ENCODE measurements at places on chromosomes 12 and 14. TPM values are rescaled to one million over a fixed set of nuclear protein-coding genes. Genes with fewer than 3 reads are reported as not detected.

Gene CFAP251
- 0.52 TPM for total RNA-seq

DNA sequence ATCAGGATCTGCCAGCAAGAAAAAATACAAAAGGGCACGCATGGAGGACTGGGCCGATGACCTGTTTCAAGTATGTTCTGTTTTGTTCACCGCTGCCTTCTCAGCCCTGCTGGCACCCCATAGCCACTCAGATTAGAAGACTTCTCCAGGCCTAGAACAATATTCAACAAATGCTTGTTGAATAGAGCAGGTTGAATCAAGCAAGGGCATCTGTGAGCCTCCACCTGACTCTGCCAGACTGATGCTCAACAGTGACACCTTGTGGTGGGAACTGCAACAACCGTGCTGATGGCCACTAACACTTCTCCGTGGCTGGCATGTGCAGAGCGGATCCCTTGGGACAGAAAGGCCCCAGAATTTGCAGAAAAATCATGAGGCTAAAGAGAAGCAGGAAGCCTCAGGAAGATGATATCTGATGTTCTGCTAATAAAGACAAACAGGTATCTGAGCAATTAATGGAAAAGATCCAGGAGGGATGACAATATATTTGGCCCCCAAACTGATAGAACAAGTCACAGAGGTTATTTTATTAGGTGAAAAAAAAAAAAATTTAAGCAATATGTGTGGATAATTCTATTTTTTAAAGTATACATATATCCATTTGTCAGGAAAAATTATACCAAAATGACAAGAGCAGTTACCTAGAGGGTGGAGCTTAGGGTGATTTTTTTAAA lies 114.3 kb downstream of the KSR2 start:
- no peak overlapping the region for H3K4me3 ChIP-seq
- H3K36me3 ChIP-seq: no peaks in the 10 kb centered on the region
- H3K27me3 ChIP-seq: peaks cover 12% of the 10 kb centered on the region
- DNase-seq: no peak
- no peak overlapping the region for H3K27ac ChIP-seq

DNA sequence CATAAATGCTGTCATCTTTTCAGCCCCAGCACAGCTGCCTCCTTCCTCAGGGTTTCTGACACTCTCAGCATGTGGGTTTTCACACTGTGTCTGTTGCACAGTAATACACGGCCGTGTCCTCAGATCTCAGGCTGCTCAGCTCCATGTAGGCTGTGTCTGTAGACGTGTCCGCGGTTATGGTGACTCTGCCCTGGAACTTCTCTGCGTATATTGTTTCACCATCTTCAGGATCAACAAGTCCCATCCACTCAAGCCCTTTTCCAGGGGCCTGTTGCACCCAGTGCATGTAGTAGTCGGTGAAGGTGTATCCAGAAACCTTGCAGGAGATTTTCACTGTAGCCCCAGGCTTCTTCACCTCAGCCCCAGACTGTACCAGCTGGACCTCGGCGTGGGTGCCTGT lies 1210.6 kb downstream of the TMEM121 start:
- peak overlapping the region; percentile 65 for H3K27ac ChIP-seq
- H3K27me3 ChIP-seq: no peaks in the 10 kb centered on the region
- no peaks in the 10 kb centered on the region for H3K36me3 ChIP-seq
- no peak for DNase-seq

DNA sequence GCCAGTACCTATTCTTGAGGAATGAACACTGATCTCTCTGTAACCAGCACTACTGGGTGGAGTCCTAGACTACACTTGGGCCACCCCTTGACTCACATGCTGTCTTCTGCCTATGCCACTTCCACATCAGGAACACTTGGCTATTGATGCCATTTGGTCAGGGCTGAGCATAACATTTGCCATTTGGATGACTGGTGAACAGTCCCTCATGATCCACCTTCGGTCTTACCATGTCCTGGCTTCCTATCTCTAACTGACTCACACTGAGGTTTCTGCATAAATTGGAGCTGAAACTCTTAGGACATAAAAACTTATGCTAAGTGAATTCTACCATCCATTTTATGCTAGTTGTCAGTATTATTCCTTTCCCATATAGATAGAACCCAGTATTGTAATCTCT lies 91.7 kb upstream of the PELI2 start:
- H3K27ac ChIP-seq: no peak overlapping the region
- H3K36me3 ChIP-seq: no peaks in the 10 kb centered on the region
- no peaks in the 10 kb centered on the region for H3K27me3 ChIP-seq
- no peak overlapping the region for H3K4me3 ChIP-seq
- no peak for DNase-seq

- H3K4me1 ChIP-seq: no peaks in the 10 kb centered on the region
- DNase-seq: no peak
- no peak overlapping the region for H3K27ac ChIP-seq
- no peaks in the 10 kb centered on the region for H3K36me3 ChIP-seq
- no peaks in the 10 kb centered on the region for H3K27me3 ChIP-seq
These were observed 27.5 kb upstream of the PTGR2 start for GRCh38 chr14:73824127-73824526.

Gene NYNRIN
- 4.2 TPM for total RNA-seq

DNA sequence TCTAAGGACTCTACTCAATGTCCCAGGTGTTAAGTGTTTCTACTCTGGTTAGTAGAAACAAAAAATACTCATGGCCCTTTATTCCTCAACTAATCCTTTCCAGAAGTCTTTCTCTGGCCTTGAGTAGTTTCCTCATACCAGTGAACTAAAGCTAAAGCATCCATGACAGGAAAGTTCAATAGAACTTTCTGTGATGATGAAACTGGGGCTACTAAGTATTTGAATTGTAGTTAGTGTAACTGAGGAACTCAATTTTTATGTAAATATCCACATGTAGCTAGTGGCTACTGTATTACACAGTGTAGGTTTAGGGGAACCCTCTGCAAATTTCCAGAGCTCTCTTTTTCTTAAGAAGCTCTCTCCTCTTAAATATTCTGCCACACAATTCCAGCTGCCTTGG lies 63.7 kb downstream of the R3HDM2 start:
- no peaks in the 10 kb centered on the region for H3K27me3 ChIP-seq
- no peak overlapping the region for H3K27ac ChIP-seq
- H3K4me3 ChIP-seq: no peak overlapping the region
- no peak for DNase-seq

GRCh38 chr14:101726295-101726953 lies 35.1 kb upstream of the PPP2R5C start:
- H3K27ac ChIP-seq: no peak overlapping the region
- no peaks in the 10 kb centered on the region for H3K27me3 ChIP-seq
- H3K4me1 ChIP-seq: peaks cover 6% of the 10 kb centered on the region
- no peak overlapping the region for H3K4me3 ChIP-seq
- H3K36me3 ChIP-seq: no peaks in the 10 kb centered on the region

- H3K27ac ChIP-seq: no peak overlapping the region
- H3K4me3 ChIP-seq: no peak overlapping the region
- no peak for DNase-seq
- H3K4me1 ChIP-seq: no peaks in the 10 kb centered on the region
- H3K36me3 ChIP-seq: no peaks in the 10 kb centered on the region
These were observed 310.3 kb downstream of the TMEM121 start for GRCh38 chr14:105836730-105837129.

GRCh38 chr12:112192475-112192874 lies 67.1 kb downstream of the TRAFD1 start:
- H3K4me1 ChIP-seq: no peaks in the 10 kb centered on the region
- H3K27ac ChIP-seq: no peak overlapping the region
- DNase-seq: no peak
- H3K36me3 ChIP-seq: peaks cover 92% of the 10 kb centered on the region

Gene ASCL1
- not detected for total RNA-seq

DNA sequence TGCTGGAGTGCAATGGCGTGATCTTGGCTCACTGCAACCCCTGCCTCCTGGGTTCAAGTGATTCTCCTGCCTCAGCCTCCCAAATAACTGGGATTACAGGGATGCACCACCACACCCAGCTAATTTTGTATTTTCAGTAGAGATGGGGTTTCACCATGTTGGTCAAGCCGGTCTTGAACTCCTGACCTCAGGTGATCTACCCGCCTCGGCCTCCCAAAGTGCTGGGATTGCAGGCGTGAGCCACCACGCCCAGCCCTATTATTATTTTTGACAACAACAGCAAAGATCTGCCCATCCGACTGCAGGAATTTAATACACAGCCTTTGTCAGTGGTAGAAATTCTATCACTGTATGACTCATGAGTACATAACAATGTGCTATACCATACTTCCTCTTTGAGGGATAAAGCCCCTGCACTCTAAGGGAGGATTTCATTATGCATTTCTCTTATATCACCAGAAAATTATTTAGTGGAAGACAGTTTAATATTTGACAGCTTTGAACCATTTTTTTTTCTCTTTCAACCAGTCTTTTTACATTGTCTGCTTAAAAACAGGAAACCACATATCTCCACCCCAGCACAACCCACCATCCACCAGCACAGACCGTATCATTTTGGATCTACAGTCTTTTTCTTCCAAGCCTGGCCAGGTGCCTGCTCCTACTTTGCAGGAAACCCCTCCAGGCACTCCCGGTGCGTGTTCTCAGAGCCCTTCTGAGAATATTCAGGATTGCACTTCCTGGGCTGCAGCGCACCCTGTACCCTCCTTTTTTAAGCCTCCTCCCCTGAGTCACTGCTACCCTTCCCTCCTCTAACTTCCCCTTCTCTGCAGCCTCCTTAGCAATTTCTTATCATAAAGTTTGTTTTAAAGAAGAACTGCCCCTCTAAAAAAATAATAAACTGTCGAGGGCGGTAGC lies 594 bp downstream of the ARHGDIB start:
- DNase-seq: peak; percentile 60
- H3K4me1 ChIP-seq: peaks cover 60% of the 10 kb centered on the region
- H3K4me3 ChIP-seq: peak overlapping the region; percentile 55
- H3K36me3 ChIP-seq: no peaks in the 10 kb centered on the region
- H3K27ac ChIP-seq: peak overlapping the region; percentile 82

DNA sequence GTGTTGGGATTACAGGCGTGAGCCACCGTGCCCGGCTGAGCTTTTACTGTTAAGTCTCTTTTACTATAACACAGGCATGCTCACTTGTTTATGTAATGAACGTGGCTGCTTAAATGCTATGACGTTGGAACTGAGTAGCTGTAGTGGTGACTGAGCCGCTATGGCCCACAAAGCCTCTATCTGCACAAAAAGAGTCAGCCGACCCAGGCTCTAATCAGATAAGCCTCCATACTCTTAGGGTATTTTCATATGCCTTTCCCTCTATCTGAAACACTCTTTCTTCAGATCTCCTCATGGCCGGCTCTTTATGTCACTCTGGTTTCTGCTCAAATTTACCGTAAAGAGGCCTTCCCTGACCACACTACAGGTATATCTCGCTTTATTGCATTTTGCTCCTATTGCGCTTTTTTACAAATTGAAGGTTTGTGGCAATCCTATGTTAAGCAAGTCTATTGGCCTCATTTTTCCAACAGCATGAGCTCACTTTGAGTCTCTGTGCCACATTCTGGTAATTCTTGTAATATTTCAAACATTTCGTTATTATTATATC lies 8.0 kb downstream of the SLC2A14 start:
- no peak for DNase-seq
- H3K4me1 ChIP-seq: peaks cover 3% of the 10 kb centered on the region
- no peak overlapping the region for H3K4me3 ChIP-seq
- no peak overlapping the region for H3K27ac ChIP-seq

- H3K4me3 ChIP-seq: no peak overlapping the region
- H3K27ac ChIP-seq: no peak overlapping the region
- no peaks in the 10 kb centered on the region for H3K4me1 ChIP-seq
- DNase-seq: no peak
- H3K27me3 ChIP-seq: no peaks in the 10 kb centered on the region
These were observed 58.3 kb upstream of the JDP2 start for GRCh38 chr14:75369506-75369905.

DNA sequence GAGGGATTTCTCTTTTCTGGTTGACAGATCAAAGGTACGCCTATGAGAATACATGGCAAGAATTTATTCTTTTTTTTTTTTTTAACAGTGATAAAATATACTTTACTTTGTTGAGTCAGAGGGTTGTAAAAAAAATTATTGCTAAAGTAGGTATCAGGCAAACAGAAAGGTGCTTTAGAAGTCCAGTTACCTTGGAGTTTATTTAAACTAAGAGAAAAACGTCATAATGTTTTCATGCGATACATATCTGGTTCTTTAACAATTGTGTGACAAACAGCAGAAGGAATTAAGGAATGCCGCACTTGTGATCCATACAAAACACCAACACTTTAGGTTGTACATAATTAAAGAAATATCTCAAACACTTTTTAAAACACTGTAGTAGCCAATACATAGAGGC lies 94.2 kb downstream of the BORCS5 start:
- no peaks in the 10 kb centered on the region for H3K4me1 ChIP-seq
- H3K4me3 ChIP-seq: no peak overlapping the region
- H3K27ac ChIP-seq: no peak overlapping the region
- no peak for DNase-seq
